Activated CD8-positive, alpha-beta memory T cell treated with anti-CD3 and anti-CD28 coated beads, Interleukin-2, amount 50 U/mL, for 48 hours (primary cell): ENCODE measurements at places on chromosomes 12 and 14.

DNA sequence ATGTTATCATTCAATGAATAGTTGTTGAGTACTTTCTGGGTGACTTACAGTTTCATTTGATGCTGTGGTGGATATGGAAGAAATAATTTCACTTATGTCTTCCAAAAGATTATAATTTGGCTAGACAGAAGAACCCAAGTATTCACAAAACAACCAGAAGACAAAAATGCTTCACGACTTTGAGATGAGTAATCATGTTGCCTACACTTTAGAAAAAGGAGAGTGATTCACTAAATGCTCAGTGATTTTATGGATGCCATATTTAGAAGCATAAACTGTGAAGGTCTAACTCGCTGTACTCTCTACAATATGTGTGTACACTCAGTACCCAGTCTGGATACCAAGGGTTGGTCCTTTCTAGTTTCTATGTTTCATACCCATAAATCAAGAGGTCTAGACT, 101.3 kb upstream of the E2F7 start:
- DNase-seq = no peak

- no peak for DNase-seq
These were observed 66.5 kb downstream of the BHLHE41 start for GRCh38 chr12:26058308-26058707.

DNA sequence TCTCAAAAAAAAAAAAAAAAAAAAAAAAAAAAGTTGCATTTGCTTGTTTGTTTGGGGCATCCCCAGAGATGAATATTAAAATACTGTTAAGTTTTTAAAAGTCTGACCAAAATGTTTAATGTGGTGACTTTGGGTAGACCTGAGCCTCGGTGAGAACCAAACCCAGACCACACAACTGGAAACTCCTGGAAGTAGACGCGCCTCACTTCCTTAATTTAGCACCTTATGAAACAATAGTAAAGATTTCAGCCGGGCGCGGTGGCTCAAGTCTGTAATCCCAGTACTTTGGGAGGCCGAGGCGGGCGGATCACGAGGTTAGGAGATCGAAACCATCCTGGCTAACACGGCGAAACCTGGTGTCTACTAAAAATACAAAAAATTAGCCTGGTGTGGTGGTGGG, 9.3 kb downstream of the NFKBIA start:
- no peak for DNase-seq

- DNase-seq = no peak
These were observed 17.5 kb downstream of the PNMA1 start for GRCh38 chr14:73696466-73697400.

- DNase-seq = no peak
These were observed 1.8 kb upstream of the AHNAK2 start for GRCh38 chr14:104979758-104980610.

DNA sequence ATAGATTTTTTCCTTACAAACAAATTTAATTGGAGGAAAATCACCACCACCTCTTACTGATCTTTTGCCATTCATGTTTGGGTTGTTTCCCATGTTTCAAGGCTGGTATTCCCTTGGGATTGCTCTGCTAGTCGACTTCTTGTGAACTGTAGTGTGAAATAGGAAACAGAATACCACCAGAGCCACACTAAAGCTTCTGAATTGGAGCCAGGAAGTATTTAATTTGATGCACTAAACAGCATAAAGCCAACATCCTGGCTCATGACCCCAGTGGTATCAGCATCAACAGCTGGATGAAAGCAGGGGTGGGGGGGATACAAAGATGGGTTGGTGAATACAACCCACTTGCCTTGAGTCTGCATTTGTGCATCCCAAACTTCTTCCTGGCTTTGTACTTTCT, 127.5 kb downstream of the TBC1D30 start:
- no peak for DNase-seq

DNA sequence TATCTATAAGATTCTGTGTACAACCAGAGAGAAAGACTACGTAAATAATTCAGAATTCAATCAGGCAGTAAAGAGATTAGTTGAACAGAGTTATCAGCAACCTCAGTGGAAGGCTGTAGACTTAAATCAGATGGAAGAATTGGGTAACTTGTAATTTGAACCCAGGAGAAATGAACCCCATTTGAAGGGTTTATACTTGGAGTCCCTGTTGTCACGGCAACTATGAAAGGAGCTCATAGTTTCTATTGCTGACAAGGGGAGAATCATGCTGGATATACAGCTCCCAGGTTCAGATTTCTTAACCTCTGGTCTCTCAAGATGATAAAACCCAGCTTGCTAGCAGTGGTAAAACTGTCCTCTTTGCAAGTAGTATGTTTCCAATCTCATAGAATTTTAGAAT, 54.4 kb upstream of the BMP4 start:
- DNase-seq = no peak

DNA sequence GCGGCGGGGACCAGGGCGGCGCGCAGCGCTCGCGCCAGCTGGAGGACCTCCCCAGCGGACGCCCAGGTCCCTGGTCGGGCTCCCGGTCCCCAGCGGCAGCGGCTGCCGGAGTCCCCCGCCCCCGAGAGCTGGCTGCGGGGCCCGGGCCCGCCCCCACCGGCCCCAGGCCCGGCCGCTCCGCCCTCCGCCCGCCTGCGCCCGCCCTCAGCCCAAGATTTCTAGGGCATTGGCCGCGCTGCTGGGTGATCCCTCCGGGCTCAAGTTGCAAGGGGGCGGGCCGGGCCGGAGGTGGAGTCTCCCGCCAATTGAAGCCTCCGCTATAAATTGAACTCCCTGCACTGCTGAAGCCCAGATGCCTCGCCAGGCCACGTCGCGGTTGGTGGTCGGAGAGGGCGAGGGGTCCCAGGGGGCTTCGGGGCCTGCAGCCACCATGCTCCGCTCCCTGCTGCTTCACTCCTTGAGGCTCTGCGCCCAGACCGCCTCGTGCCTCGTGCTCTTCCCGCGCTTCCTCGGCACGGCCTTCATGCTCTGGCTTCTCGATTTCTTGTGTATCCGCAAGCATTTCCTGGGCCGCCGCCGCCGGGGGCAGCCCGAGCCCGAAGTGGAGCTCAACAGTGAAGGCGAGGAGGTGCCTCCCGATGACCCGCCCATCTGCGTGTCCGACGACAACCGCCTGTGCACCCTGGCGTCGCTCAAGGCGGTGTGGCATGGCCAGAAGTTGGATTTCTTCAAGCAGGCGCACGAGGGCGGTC, at the start of gene DIO3:
Gene DIO3, plus strand, starts transcription at position 351 of the 752 bp plus-strand sequence.
- no peak for DNase-seq

- no peak for DNase-seq
These were observed 173.6 kb downstream of the CALM1 start for GRCh38 chr14:90570461-90570860.

- no peak for DNase-seq
These were observed 47.7 kb upstream of the CDKN3 start for GRCh38 chr14:54348923-54349620.

DNA sequence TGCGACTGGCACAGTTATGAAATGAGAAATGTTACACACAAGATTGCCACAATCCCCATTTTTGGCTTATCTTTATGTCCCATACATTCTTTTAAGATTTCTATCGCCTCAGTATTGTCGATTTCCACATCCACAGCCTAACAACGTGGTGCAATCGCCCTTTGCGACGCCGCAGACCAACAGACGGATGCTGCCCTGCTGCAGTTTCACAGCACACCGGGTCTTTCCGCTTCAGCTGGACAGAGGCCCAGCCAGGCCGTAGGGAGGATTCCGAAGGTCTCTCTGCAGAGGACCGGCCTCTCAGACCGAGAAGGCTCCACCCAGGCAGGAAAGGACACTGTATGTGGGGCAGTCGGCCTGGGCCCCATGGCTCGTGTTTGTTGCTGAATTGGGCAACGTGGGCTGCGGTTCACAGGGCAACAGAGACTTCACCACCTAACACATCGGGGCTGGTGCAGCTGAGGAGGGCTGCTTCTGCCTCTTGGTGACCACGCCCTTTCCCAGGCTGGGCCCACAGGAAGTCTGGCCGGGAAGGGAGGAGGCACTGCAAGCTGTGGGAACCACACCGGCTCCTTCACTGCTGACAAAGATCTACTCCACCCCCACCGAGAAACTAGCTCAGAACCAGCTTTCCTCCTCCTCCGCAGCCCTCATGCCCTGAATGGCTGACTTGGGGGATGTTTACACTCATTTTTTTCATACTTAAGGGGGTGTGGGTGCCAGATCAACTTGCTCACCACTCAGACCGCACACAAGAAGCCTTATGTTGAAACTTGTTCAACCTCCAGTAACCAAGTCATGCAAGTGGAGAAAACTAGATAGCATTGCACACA, 32.9 kb upstream of the MDM1 start:
- DNase-seq = peak; percentile 89

GRCh38 chr12:11015775-11016430, 6.5 kb downstream of the TAS2R19 start:
- no peak for DNase-seq

GRCh38 chr12:30679241-30679640, 16.4 kb downstream of the IPO8 start:
- no peak for DNase-seq

DNA sequence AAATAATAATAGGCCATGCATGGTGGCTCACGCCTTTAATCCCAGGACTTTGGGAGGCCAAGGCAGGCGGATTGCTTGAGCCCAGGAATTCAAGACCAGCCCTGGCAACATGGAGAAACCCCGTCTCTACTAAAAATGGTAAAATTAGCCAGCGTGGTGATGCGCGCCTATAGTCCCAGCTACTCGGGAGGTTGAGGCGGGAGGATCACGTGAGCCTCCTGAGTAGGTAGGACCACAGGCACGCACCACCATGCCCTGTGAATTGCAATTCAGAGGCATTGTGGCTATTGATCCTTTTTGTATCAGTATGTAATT, 2.3 kb downstream of the ARHGDIB start:
- no peak for DNase-seq

GRCh38 chr14:72812292-72812851, 81.5 kb downstream of the DPF3 start:
- DNase-seq = no peak

DNA sequence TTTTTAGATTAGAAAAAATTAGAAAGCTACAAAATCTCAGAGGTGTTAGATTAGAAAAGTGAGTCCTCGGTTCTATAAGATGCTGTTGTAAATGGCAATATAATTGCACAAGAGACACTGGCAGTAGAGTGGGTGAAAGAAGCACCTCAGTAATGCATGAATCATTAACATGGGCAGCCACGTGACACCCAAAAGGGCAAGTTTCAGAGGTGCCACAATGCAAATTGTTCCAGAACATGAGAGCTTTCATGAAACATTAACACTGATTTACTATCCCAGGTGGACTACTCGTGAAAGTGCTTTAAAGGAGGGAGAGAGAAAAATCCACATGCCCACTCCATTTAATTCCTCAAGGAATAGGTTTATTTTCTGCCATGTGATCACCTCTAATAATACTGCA, 108.4 kb downstream of the PTPRR start:
- DNase-seq = no peak

- DNase-seq = no peak
These were observed 39.9 kb upstream of the DHRS7 start for GRCh38 chr14:60204843-60205774.

DNA sequence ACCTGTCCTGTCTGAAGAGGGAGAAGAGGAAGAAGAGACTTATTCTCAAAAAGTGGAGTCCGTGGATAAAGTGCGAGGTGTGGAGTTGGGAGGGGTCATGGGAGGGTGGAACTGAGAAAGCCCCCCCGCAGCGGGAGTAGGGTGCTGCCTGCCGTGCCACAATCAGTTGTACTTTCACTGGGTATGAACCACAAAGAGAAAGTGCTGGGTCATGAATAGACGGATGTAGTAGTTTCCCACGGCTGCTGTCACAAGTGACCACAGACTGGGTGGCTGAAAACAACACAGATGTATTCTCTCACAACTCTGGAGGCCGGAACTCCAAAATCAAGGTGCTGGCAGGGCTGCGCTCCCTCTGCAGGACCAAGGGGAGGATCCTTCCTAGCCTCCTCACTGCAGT, 5.5 kb downstream of the DNAH10 start:
- DNase-seq = no peak

DNA sequence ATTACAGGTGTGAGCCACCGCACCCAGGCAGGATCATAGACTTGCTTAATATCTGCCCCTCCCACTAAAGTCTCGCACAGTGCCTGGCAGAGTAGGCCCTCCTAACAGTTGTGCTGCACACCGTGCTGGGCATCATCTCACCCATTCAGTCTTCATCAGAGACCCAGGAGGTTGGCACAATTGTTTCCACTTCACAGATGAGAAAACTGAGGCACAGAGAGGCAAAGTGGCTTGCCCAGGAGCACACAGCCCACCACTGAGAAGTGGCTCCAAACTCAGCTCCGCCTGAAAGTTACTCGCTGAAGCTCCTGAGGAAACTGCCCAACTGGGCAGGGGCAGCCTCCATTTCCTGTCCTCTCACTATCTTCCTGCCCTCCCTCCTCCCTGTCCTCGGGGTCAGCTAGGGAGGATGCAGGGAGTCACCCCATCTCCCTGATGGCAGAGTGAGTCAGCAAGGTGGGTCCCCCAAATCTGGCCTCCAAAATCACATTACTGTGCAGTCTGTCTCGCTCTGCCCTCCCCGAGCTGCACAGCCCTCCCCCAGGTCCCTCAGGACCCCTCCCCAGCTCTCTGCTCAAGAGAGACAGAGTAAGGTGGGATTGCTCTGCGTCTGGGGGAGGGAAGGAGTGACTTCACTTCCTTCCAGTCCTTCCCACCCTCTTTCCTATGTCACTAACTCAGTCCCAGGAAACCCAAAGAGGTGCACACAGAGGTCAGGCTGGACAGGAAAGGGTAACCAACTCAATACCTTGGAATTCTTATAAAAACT, 5.7 kb downstream of the SLC8B1 start:
- no peak for DNase-seq

GRCh38 chr12:13179211-13180074, 17.1 kb upstream of the EMP1 start:
- DNase-seq = peak; percentile 81

- DNase-seq = no peak
These were observed 52.5 kb upstream of the RIN3 start for GRCh38 chr14:92460916-92461579.

DNA sequence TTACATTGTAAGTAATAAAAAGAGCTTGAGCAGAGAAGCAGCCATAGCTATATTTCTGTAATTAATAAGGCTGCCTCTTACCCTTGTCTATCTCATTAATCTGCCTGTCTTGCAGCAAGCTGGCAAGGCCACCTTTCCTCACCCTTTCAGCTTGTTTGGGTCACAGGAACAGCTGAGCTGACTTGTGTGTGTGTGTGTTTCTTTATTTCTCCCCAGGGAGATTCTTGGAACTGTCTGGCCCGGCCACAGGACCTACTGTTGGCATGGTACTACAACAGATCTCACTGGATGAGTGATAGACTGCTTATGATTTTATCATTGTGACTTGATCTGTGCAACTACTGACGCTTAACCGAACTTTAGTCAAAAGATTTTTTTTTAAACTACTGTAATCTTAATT, 213.7 kb downstream of the SLC2A13 start:
- no peak for DNase-seq

GRCh38 chr12:65501093-65501621, 222.7 kb downstream of the MSRB3 start:
- no peak for DNase-seq

GRCh38 chr14:81464253-81465002, 64.3 kb upstream of the STON2 start:
- DNase-seq = no peak

DNA sequence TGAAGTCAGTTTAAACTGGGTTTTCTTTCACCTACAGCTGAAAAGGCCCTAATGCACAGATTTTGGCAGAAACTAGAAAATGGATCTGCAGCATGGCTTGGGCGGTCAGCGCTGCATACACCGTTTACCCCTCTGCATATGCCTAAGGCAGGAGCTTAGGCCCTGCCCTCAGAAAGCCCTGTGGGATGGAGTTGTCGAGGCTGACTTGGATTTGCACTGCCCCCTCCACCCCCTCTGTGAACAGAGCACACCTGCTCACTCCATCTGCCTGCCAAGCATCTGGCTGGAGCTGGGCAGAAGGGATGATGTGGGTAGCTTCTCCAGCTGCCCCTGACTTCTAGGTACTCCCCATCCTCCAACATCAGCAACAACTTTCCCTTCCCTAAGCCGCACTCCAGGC, 41.9 kb downstream of the TTC7B start:
- no peak for DNase-seq
